Activated gamma-delta T cell treated with anti-CD3 and anti-CD28 coated beads, Interleukin-2, amount 50 U/mL, for 16 hours (primary cell): ENCODE measurements at places on chromosomes 2 and 18.

DNA sequence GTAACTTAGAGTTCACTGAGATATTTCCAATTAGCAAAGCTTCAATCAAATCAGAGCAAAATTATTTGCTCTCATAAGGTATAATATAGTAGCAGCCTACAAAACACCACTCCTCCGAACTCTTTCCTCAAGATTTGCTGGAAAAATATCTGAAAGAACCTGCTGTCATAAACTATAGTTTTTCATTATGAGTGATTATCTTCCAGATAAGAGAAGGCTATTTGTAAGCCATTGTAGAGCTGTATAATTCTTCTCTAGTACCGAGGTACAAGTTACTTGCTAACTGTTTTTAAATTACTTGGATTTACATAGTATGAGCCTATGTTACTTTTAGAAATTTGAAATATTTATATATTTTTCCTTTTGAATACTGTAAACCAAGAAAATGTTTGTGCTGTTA, 2.1 kb downstream of the NDC80 start:
- no peak for DNase-seq

- no peak for DNase-seq
Observed at GRCh38 chr2:101012054-101012705, 10.1 kb downstream of the RPL31 start.

GRCh38 chr2:36626071-36626470, 28.1 kb upstream of the FEZ2 start:
- no peak for DNase-seq

- DNase-seq, result no peak
Observed at GRCh38 chr2:121856360-121856759, 100.9 kb downstream of the TSN start.

GRCh38 chr2:27431395-27431794, 3.0 kb downstream of the NRBP1 start:
- DNase-seq, result no peak

DNA sequence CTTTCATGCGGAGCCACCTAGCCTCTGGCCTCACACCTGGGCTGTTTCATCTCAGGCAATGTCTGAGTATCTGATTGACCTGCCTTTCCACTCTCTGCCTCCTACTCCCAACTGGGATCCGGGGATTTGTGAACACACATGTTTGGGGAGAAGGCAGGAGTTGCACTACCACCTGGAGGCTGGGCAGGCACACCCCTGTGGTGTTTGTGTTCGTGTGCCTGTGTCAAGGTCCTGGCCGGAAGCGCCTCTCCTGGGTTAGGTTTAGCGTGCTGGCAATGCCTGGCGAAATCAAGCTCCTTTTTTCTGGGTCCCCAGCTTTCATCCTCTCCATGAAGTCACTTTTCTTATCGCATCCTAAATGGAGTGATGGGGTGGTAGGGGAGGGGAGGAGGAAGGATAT, 63.9 kb downstream of the GATA6 start:
- no peak for DNase-seq

- DNase-seq, result no peak
Observed at GRCh38 chr2:15107137-15107536, 454.0 kb downstream of the NBAS start.
